ENCODE measurements at places on chromosomes 3 and 15.

- no peaks in the 10 kb centered on the region for H3K4me1 ChIP-seq
- DNase-seq = no peak
- no peaks in the 10 kb centered on the region for H3K36me3 ChIP-seq
- peaks cover 20% of the 10 kb centered on the region for H3K27me3 ChIP-seq
- H3K4me3 ChIP-seq = no peak overlapping the region
Measured at GRCh38 chr3:12708584-12709192, 44.8 kb upstream of the RAF1 start.

DNA sequence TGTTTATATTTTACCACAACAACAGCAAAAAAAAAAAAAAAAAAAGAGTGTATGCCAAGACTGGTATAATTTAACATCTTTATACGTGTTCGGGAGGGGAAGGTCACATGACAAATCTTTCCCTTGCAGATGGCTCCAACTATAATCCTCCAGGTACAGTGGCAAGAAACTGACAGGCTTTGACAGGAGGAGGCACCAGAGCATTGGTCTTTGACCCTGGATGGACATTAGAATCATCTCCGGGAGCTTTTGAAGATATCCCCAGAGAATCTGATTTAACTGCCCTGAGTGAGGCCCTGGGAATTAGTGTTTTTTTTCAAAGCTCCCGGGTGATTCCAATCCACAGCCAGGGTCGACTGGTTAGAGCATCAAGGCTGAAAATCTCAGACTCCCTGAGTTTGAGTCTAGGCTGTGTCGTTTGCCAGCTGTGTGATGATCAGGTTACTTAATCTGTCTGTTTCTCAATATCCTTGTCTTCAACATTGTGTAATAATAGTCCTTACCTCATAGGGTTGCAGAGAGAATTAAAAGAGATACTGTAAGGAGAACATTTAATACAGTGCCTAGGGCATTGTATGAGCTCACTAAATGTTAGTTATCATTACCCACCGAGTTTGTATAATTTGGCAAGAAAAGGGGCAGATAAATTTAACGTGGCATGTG, 8.9 kb upstream of the SEMA5B start:
- no peak for DNase-seq
- H3K27ac ChIP-seq = no peak overlapping the region
- no peak overlapping the region for H3K4me3 ChIP-seq
- H3K27me3 ChIP-seq = peaks cover 47% of the 10 kb centered on the region
- H3K36me3 ChIP-seq = no peaks in the 10 kb centered on the region
- no peaks in the 10 kb centered on the region for H3K4me1 ChIP-seq

GRCh38 chr3:18222686-18223085, 202.5 kb downstream of the SATB1 start:
- no peak overlapping the region for H3K27ac ChIP-seq
- H3K27me3 ChIP-seq = no peaks in the 10 kb centered on the region
- peaks cover 75% of the 10 kb centered on the region for H3K4me1 ChIP-seq
- DNase-seq = no peak
- no peak overlapping the region for H3K4me3 ChIP-seq

GRCh38 chr3:105867712-105868430, 941 bp downstream of the CBLB start:
- H3K4me1 ChIP-seq = peaks cover 25% of the 10 kb centered on the region
- H3K4me3 ChIP-seq = peak overlapping the region; percentile 97
- H3K27me3 ChIP-seq = no peaks in the 10 kb centered on the region
- no peak for DNase-seq

DNA sequence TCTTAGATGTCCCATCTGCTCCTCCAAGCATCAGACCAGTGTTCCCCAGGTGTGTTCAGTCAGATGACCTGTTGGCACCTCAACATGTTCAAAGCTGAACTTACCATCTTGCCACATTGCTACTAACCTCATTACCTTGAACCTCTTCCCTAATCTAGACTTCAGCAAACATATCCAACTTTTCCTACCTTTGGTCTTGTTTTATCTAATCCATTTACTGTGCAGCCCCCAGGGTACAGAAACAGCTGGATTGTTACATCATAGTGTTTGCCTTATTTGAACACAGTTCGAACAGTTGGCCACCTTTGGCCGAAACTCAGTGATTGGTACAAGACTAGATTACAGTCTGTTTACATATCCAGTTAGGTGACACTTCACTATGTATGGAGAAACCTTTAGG, 36.1 kb upstream of the MCF2L2 start:
- H3K27ac ChIP-seq = no peak overlapping the region
- H3K36me3 ChIP-seq = no peaks in the 10 kb centered on the region
- H3K4me1 ChIP-seq = peaks cover 19% of the 10 kb centered on the region
- no peak overlapping the region for H3K4me3 ChIP-seq
- no peak for DNase-seq

DNA sequence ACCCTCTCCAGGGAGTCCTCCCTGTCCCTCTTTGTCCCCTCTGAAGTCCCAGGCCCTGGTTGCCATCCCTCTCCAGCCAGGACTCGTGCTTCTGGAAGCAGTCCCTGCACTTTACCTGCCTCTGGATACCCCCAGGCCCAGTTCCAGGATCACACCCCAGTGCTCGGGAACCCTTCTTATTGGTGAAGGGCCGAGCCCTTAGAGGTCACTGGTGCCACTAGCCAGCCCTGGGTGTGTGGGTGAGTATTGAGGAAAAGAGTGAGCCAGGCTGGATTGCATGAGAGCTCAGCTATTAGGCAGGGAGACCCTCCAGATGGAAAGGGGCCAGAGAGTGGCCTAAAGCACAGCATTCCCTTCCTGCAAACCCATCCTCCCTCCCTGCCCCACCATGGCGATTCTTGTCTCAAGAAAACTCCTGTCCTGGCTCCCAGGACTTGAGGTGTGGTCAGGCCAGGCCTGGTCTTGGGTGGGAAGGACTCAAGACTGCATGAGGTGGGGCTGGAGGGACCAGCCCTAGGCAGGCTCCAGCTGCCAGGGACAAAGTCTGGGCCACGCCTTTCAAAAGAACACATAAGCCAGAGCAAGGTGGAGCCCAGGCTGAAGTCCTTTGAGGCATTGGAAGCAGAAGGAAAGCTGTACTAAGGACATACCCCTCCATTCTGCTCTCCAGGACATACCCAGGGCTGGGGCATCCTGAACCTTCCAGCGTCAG, 4.8 kb upstream of the PHGR1 start:
- no peak overlapping the region for H3K27ac ChIP-seq
- no peaks in the 10 kb centered on the region for H3K27me3 ChIP-seq
- no peak for DNase-seq
- peaks cover 5% of the 10 kb centered on the region for H3K4me1 ChIP-seq

GRCh38 chr3:4693620-4694019, 200.5 kb downstream of the ITPR1 start:
- H3K4me1 ChIP-seq = peaks cover 11% of the 10 kb centered on the region
- H3K36me3 ChIP-seq = peaks cover 48% of the 10 kb centered on the region
- peak; percentile 39 for DNase-seq
- peak overlapping the region; percentile 89 for H3K27ac ChIP-seq
- H3K4me3 ChIP-seq = no peak overlapping the region

DNA sequence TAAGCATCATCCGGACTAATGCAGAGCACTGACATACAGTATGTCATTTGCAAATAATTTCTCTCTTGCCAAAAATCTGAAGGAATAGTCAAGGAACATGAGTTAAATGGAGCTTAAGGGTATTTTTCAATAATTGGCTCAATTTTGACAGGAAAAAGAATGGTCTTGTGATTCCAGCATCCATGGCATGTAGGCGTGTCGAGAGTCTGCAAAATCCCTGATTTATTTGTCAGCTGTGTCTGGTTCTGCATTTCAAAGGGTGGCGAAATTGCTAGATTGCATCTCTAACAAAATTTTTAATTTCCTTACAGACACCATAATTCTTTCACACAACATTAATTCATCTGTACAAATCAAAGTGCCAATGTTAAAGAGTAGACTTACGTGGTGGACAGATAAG, 65.4 kb upstream of the TBC1D23 start:
- no peak overlapping the region for H3K4me3 ChIP-seq
- DNase-seq = no peak
- H3K27me3 ChIP-seq = no peaks in the 10 kb centered on the region

DNA sequence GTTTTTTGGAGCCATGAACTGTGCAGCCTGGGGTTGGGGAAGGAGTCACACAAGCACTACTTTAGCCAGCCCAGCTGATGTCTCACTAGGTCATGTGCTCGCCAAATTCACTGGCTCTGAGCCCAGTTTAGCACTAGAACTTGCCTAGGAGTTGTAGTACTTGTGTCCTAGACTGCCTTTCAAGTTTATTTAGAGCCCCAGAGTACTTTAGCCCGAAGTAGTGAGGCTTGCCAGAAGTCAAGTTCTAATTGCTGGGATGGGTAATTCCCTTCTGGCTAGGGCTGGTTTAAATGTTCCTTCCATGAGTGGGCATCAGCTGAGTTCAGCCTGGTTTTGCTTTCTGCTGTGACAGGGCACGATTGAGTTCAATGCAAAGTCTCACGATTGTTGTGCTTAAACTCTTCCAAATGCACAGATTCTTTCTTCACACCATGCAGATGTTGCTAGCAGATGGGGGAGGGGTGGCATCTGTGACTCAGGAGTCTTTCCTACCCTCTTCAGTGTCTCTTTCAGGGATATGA, 228.2 kb upstream of the ZPLD1 start:
- DNase-seq = no peak
- peaks cover 11% of the 10 kb centered on the region for H3K4me1 ChIP-seq
- H3K27me3 ChIP-seq = no peaks in the 10 kb centered on the region

DNA sequence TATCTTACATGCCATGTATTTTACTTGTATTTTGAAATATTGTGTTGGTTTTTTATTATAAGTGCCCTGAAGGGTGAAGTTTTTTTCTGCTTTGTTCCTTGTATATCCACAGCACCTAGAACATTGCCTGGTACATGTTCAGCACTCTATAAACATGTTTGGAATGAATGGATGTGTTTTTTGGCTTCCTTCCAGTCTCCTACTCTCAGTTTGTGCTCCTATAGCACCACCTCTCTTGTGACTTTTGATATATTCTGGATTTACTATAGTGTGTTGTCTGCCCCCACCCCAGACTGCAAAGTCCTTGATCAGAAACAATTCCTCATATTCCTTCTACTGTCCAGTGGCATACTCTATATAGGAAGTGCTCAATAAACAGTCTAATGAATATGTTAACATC, 60.6 kb downstream of the PLCL2 start:
- peaks cover 13% of the 10 kb centered on the region for H3K36me3 ChIP-seq
- no peak overlapping the region for H3K27ac ChIP-seq
- H3K27me3 ChIP-seq = no peaks in the 10 kb centered on the region
- DNase-seq = no peak
- H3K4me3 ChIP-seq = no peak overlapping the region
- peaks cover 60% of the 10 kb centered on the region for H3K4me1 ChIP-seq

DNA sequence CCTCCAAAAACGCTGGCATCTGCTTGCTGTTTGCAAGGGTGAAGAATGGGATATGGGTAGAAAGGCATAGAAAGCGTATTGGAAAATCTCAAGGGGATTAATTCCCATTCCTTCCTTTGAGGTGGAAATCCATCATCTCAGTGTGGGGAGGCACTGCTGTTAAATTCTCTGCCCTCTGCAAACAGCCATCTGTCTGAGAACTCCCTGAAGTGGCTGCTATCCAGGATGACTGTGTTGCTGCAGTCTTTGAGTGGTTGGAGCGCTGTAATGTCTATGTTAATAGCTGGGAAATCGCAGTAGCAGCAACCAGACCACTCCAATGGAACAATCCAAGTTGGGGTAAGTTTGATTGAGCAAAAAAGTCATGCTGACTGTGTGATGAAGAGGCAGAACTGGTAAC, 625.9 kb downstream of the NLGN1 start:
- no peak overlapping the region for H3K27ac ChIP-seq
- no peaks in the 10 kb centered on the region for H3K4me1 ChIP-seq
- no peaks in the 10 kb centered on the region for H3K36me3 ChIP-seq
- no peaks in the 10 kb centered on the region for H3K27me3 ChIP-seq

GRCh38 chr3:17354341-17354740, 388.1 kb downstream of the TBC1D5 start:
- no peaks in the 10 kb centered on the region for H3K27me3 ChIP-seq
- no peak for DNase-seq

GRCh38 chr15:42059661-42060476, 34.5 kb downstream of the PLA2G4D start:
- DNase-seq = no peak
- H3K36me3 ChIP-seq = no peaks in the 10 kb centered on the region
- peaks cover 8% of the 10 kb centered on the region for H3K4me1 ChIP-seq
- H3K27me3 ChIP-seq = peaks cover 40% of the 10 kb centered on the region
- H3K4me3 ChIP-seq = no peak overlapping the region

DNA sequence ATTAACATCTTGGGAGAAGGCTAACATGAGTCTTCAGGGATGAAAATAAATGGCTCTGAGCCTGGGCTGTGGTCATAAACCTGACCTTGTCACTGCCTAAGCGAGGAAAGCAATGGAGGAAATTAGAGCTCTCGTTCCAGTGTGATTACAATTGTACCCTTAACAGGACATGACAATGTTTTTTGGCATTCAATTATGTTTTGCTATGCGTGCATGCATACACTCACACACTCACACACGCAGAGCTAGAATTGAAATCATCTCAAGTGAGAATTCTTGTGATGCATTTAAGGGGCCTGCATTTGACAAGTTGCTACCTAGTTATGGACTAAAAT, 24.1 kb downstream of the ZNF80 start:
- H3K27ac ChIP-seq = no peak overlapping the region
- peaks cover 27% of the 10 kb centered on the region for H3K4me1 ChIP-seq
- DNase-seq = no peak
- no peaks in the 10 kb centered on the region for H3K27me3 ChIP-seq
- peaks cover 2% of the 10 kb centered on the region for H3K36me3 ChIP-seq
- H3K4me3 ChIP-seq = no peak overlapping the region

DNA sequence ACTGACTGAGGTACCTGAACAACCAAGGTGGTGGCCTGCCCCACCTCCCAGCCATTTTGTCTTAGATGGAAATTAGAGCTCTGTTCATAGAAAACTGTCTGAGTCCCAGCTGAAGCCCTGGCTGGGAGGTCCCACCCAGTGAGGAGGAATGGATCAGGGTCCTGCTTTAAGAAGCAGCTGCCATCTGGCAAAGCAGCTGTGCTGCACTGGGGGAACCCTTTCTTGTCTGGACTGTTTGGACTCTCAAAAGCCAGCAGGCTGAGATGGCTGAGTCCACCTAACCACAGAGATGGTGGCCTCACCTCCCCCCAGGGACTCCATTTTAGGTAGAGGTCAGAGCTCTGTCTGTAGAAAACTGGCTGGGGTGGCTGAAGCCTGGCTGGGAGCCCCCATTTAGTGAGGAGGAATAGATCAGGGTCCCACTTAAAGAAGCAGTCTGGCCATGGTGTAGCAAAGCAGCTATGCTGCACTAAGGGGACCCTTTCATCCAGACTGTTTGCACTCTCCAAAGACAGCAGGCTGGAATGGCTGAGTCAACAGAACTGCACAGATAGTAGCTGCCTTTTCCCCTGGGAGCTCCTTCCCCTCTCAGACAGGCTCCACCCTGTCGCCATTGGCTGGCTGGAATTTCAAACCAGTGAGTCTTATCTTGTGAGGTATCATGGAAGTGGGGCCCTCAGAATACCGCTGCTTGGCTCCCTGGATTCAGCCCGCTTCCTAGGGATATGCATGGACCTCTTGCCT, 116.9 kb downstream of the EPHA6 start:
- no peak overlapping the region for H3K4me3 ChIP-seq
- no peak overlapping the region for H3K27ac ChIP-seq
- no peaks in the 10 kb centered on the region for H3K4me1 ChIP-seq
- DNase-seq = no peak
- H3K36me3 ChIP-seq = no peaks in the 10 kb centered on the region

Data from stimulated activated naive B cell treated with anti-CD40 and anti-IgM and Interleukin-4, amounts not matched to agents 10 μg/mL and 1 μg/mL and 100 μg/mL, for 72 hours (primary cell).